ENCODE measurements at places on chromosomes 13 and 19. TPM values are rescaled to one million over a fixed set of nuclear protein-coding genes. Genes with fewer than 3 reads are reported as not detected.

FFAR2 gene
- total RNA-seq: not detected

CRTC1 gene
- total RNA-seq: 2.8 TPM

ALOX5AP gene
- 5.6 TPM for total RNA-seq

TBCB gene
- 122 TPM for total RNA-seq

BEST2 gene
- not detected for total RNA-seq

KLK2 gene
- total RNA-seq: not detected

CCL25 gene
- not detected for total RNA-seq

EBI3 gene
- total RNA-seq: 0.38 TPM

ZNF723 gene
- total RNA-seq: not detected

MYH14 gene
- 128 TPM for total RNA-seq

METTL21C gene
- 2.2 TPM for total RNA-seq

CGB3 gene
- not detected for total RNA-seq

TFPT gene
- 17.3 TPM for total RNA-seq

TEKTIP1 gene
- total RNA-seq: not detected

CLEC17A gene
- total RNA-seq: not detected

ZNF90 gene
- not detected for total RNA-seq

PCDH8 gene
- not detected for total RNA-seq

TNFSF11 gene
- total RNA-seq: not detected

KDM4B gene
- total RNA-seq: 61.4 TPM

HSPB6 gene
- 79.8 TPM for total RNA-seq

ZNF426 gene
- total RNA-seq: 4.5 TPM

SMIM17 gene
- total RNA-seq: 0.39 TPM

PSG1 gene
- not detected for total RNA-seq

ATP8A2 gene
- not detected for total RNA-seq

NUP62 gene
- total RNA-seq: 35.6 TPM

FFAR1 gene
- not detected for total RNA-seq

SERPINE3 gene
- total RNA-seq: not detected

MATK gene
- not detected for total RNA-seq

ACTMAP gene
- 4.6 TPM for total RNA-seq

SLC5A5 gene
- not detected for total RNA-seq

ZFP28 gene
- 5.0 TPM for total RNA-seq

All from gastrocnemius medialis (tissue), 4 donors.